Gastroesophageal sphincter (tissue), 4 donors: ENCODE measurements at places on chromosomes 3 and 15. TPM values are rescaled to one million over a fixed set of nuclear protein-coding genes. Genes with fewer than 3 reads are reported as not detected.

Gene FRMD5
- 0.72 TPM for total RNA-seq

Gene IGF2BP2
- total RNA-seq = 13.5 TPM

Gene TMEM108
- total RNA-seq = 4.4 TPM

Gene DPPA4
- not detected for total RNA-seq

Gene SEC61A1
- total RNA-seq = 92.2 TPM

Gene MTHFS
- 12.6 TPM for total RNA-seq

Gene ATP13A4
- 0.13 TPM for total RNA-seq

Gene FOXB1
- total RNA-seq = not detected

Gene DPH6
- total RNA-seq = 12.2 TPM

Gene SLC49A4
- 20.4 TPM for total RNA-seq

Gene GPR15
- total RNA-seq = not detected

Gene TICRR
- total RNA-seq = not detected

Gene LRRC2
- 2.0 TPM for total RNA-seq

Gene IL20RB
- 0.62 TPM for total RNA-seq

Gene MITF
- 86.8 TPM for total RNA-seq

Gene LARP6
- total RNA-seq = 46.5 TPM

Gene CCDC80
- total RNA-seq = 208 TPM

Gene TFDP2
- total RNA-seq = 56.2 TPM

Gene HYAL2
- 37.2 TPM for total RNA-seq

Gene TNIK
- total RNA-seq = 32.9 TPM

Gene TUSC7
- not detected for total RNA-seq

Gene PDZRN3
- total RNA-seq = 242 TPM

Gene ACP3
- 2.7 TPM for total RNA-seq

Gene PLA2G4E
- not detected for total RNA-seq

Gene PODXL2
- total RNA-seq = 2.7 TPM

Gene TNFAIP8L3
- 17.1 TPM for total RNA-seq

Gene GRAMD1C
- 0.54 TPM for total RNA-seq

Gene REC114
- not detected for total RNA-seq

Gene SNX33
- 51.5 TPM for total RNA-seq

Gene DNAH12
- not detected for total RNA-seq

Gene ATR
- 23.3 TPM for total RNA-seq

Gene SPINT1
- 29.8 TPM for total RNA-seq

Gene FBXW12
- not detected for total RNA-seq

Gene NANOGP8
- total RNA-seq = not detected

Gene KNG1
- total RNA-seq = not detected

Gene POPDC2
- 51.4 TPM for total RNA-seq

Gene ARNT2
- 8.2 TPM for total RNA-seq

Gene C2CD4A
- total RNA-seq = not detected

Gene ESYT3
- 1.7 TPM for total RNA-seq

Gene CD200R1
- 0.78 TPM for total RNA-seq

Gene INKA1
- 2.7 TPM for total RNA-seq

Gene MRPS25
- 26.6 TPM for total RNA-seq

Gene ENTPD3
- 0.58 TPM for total RNA-seq

Gene CILP
- total RNA-seq = 57.0 TPM

Gene ASB14
- total RNA-seq = not detected

Gene EXD1
- total RNA-seq = not detected

Gene DUOXA2
- 0.49 TPM for total RNA-seq

Gene GPR176
- 11.8 TPM for total RNA-seq

Gene PLSCR4
- 42.0 TPM for total RNA-seq

Gene UBE2E2
- total RNA-seq = 92.6 TPM

Gene VPS33B
- 7.8 TPM for total RNA-seq

Gene MOBP
- not detected for total RNA-seq

Gene LSG1
- 30.0 TPM for total RNA-seq

Gene POC1A
- total RNA-seq = 1.1 TPM

Gene CPNE4
- not detected for total RNA-seq

Gene IGDCC3
- total RNA-seq = 0.13 TPM
